ENCODE measurements at places on chromosomes 5 and 9.

- DNase-seq = no peak
Measured at GRCh38 chr5:56019306-56020272, 24.8 kb upstream of the IL6ST start.

DNA sequence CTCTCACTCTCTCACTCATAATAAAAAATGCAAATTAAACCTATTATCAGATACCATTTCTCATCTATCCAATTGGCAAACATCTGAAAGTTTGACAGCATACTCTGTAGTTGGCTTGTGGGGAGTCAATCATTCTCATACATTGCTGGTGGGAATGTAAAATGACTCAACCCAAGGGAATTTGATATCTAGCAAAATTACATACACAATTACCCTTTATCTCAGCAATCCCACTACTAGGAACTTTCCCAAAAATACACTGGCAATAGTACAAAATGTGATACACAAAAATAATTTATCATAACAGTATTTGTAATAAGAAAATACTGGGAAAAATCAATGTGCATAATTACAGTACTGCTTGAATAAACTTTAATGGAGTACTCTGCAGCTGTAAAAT lies 731.3 kb downstream of the DTWD2 start:
- DNase-seq = no peak

GRCh38 chr9:16575986-16576245 lies 294.6 kb downstream of the BNC2 start:
- DNase-seq = no peak

- no peak for DNase-seq
Measured at GRCh38 chr9:87749335-87750035, 23.6 kb downstream of the CTSL start.

GRCh38 chr9:25254051-25254450 lies 424.2 kb downstream of the TUSC1 start:
- no peak for DNase-seq

Measured in activated CD8-positive, alpha-beta T cell treated with anti-CD3 and anti-CD28 coated beads for 36 hours (primary cell).